ENCODE measurements at places on chromosomes 11 and 22.

GRCh38 chr11:584287-584686 lies 8.0 kb downstream of the PHRF1 start:
- no peak for DNase-seq

DNA sequence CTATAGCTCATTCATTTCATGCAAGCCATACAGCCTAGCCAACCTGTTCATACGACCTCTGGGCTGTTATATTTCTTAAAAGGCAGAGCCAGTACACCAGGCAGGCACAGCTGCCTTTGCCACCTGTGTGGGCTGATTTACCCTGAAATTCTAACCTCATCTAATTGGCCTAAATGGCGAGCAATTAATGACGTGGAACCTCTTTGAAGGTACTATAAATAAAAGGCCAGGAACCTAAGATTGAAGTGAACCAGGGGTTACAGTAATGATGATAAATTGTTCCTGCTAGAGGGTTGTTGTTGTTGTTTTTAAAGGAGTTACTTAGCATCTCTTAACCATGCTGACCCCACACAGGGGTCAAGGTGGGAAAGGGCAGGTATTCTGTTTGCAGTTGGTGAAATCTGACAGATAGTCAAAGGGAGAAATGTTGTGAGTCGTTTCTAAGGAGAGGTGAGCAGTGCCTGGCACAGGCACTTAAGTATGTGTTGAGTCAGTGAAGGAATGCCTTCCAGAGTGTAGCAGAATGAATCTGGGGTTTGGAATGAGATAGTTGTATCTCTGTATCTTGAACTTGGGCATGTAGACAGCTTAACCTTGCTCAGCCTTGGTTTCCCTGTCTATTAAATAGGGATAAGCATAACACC lies 213.5 kb upstream of the NAV2 start:
- DNase-seq, result no peak

DNA sequence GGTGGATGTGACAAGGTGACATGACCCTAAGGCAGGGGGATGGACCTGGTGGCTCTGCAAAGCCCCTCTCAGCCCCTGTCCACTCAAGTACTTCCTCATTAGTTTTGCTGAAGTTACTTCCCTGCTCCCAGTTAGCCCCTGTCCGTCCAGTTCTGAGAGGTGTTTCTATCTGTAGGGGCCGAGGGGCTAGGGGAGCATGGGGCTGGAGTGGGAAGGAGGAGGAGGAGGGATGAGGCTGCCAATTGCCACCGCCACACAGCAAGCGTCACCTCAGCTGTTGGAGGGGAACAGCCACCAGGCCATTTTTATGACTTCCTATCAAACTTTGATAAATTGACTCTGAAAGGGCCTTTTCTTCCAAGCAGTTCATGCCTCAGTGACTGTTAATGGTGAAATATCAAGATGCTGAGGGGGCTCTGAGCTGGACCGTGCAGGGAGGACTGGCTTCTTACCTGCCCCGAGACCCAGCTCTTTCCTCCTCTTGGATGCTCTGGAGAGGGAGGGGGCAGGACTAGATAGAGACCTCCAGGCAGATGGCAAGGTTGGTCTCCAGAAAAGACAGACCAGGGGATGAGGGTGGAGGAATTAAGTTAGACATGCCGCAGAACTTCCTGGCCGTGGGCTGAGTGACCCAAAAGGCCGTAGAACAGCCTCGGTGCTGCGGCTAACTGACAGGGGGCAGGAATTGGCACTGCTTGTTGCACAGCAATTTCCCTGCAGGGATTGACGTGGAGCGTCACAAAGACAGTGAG lies 137.0 kb downstream of the ST3GAL4 start:
- no peak for DNase-seq

- no peak for DNase-seq
These were observed 50.5 kb upstream of the CARS1 start for GRCh38 chr11:3107608-3108182.

DNA sequence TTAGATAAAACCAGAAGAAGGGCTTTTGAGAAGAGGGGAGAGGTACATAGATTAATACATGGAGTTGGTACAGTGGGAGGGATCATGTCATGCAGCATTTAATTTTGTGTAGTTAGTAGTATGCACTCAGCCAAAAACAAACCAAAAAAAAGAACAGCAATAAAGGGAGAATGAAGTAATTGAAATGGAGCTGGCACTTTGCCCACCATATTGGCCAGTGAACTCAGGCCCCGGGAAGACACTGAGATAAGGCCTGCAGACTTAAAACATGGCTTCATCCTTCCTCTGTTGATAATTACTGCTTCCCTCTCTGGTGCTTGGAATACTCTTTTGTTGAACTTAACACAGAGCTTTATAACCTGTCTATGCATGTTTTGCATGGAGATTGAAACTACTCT lies 3.1 kb downstream of the PANX1 start:
- no peak for DNase-seq

- no peak for DNase-seq
These were observed 11.6 kb downstream of the DEPDC7 start for GRCh38 chr11:33027233-33027632.

DNA sequence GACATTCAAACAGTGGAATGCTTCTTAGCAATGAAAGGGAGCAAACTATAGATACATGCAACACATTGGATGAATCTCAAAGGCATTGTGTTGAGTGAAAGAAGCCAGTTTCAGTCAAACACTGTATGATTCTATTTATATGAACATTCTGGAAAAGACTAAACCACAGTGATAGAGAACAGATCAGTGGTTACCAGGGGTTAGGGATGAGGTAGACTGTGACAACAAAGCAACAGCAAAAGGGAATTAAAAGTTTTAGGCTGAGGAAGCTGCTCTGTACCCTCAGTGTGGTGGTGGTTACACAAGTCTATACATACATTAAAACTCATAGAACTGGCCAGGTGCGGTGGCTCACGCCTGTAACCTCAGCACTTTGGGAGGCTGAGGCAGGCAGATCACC lies 23.0 kb downstream of the FDX1 start:
- no peak for DNase-seq

DNA sequence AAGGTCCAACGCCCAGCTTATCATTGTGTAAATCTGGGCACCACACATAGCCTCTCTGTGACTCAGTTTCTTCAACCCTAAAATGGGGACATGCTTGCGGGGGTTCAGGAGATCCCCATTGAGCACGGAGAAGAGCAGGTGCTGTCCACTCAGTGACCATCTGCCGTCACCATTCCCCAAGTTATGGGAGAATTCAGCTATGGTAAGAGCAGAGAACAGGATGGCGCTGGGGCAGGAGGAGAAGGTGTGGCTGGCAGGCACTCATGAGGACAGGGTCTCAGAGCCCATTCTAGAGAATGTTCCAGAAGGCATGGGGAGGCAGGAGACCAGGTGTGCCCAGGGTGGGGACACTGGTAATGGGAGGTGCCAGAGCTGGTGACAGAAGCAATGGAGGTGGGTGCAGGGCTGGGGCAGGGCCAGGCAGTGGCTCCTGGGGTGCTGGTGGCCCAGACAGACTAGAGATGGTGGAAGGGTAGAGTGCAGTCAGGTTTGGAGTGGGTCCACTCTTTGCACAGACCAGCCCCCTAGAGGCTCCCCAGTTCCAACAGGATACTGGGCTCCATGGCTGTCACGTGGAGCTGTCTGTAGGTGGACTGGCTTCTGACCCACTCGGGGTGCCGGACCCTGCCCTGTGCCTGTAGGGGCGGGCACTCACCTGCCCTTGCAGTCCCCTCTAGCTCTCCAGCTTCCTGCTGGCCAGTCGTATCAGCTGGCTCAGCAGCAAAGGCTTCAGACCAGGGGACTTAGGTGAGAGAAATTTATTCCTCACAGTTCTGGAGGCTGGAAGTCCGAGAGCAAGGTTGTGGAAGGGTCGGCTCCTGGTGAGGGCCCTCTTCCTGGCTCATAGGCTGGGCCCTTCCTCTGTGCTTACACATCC lies 84.7 kb downstream of the CDKN1C start:
- DNase-seq, result no peak

- no peak for DNase-seq
These were observed 384.0 kb downstream of the SHANK2 start for GRCh38 chr11:70868341-70868885.

DNA sequence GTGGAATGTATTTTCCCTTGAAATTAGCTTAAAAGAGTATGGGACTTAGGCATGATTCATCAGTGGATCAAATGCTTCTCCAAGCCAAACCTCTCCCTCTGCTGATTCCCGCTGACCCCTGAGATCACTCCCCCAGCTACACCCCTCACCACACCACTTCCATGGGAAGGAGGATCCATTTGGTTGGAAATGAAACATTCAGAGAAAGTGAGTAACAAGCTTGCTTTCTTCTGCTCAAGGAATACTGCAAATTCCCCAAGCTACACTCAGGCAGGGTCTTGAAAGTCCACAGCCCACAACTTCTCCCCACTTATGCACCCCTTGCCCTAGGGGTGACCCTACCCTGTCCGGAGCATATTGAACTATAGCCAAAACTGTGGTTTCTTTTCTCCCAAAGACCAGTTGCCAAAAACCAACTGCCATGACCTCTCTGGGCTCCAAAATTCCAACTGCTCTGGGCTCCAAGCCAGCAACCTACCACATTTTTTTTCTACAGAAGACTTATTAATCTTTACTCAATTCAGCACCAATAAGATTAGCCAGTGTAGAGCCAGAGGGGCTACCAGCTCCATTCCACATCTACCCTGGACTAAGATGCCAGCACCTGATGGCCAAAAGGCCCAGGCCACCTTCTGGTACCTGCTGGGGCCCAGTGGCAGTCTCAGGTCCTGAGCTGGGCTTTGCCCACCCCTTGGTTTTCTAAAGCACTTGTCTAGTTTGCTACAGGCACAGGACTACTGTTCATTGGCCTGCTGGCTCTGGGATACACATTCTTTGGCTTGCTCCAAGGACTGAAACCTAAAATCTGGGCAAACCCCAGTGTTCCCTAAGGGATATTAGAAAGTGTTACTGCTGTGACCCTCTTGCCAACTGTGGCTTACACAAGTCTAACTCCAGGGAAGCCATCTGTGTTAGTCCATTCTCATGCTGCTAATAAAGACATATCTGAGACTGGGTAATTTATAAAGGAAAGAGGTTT lies 101.1 kb downstream of the MICAL3 start:
- DNase-seq, result peak; percentile 35

GRCh38 chr11:102683277-102683676 lies 22.3 kb downstream of the MMP27 start:
- no peak for DNase-seq

DNA sequence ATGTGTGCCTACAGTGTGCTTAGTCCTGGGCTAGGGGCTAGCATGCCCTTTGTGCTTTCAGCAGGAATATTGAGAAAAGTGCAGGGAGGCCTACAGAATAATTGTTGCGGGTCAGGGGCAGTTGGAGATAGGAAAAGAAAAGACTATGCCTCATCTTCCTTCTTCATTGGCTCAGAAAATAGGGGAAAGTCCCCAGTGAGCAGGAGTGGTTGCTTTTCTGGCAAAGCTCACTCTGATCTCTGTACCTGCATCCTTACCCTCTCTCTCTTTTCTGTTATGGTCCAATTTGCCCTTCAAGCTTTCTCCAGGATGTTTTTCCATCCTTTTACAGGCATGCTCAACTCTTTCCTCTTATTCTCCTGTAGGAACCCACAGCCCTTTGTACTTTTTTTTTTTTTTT lies 29.5 kb upstream of the RRM1 start:
- DNase-seq, result no peak

- DNase-seq, result no peak
These were observed 333.7 kb upstream of the LUZP2 start for GRCh38 chr11:24163146-24163545.

GRCh38 chr11:5992150-5992549 lies 5.4 kb upstream of the OR52L1 start:
- no peak for DNase-seq

DNA sequence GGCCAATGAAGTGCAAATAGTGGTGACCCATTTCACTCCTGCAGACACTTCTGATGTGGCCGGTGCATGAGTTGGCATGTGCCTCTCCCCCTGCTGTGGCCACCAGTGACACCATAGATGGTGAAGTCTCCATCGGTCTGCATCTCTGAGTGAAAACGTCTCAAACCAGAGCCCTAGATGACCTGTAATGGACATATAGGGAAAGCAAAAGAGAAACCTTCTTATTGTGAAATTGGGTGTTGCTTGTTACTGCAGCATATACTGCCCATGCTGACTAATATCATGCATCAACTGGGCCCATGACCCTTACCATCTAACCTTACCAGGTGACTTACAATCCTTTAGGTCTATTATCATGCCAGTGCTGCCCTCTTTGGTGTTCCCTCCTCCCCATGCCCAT lies 11.7 kb upstream of the VPS37C start:
- no peak for DNase-seq

DNA sequence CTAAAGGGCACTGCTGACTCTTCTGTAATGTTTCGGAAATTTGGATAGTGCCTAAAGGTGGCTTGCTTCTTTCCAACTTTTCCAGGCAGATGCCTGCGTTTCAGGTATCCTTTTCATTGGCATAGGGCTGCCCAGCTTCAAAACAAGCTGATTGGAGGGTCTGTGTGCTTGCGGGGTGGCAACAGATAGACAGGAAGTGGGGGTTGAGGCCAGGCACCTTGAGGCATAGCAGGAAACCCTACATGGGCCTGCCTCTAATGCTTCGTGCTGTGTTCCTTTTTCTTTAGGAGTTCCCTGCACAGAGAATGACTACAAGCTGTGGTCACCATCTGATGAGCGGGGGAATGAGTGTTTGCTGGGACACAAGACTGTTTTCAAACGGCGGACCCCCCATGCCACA lies 92.2 kb upstream of the SORL1-AS1 start:
- no peak for DNase-seq

DNA sequence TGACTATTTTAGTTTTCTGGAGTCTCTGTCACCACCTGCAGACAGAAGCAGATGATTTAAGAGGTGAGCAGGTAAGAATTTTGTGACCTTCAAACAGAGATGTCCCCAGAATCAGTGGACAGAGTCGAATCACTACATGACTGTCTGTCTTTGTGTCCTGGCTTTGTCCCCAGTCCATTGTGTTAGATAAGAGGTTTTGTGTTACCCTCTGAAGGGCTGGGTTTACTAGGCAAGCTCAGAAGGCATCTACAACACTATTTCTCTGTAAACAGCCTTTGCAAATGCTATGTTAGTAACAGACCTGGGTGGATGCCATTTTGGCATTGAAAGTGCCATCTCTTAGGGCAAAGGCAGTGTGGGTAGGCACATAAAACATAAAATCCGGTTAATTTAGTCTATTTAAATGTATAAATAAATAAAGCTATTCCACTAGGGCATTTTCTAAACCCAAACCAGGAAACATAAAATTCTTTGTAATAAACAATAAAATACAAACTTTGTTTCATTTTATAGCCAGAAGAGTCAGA lies 40.3 kb upstream of the CADM1 start:
- no peak for DNase-seq

GRCh38 chr11:82450996-82451395 lies 282.7 kb downstream of the FAM181B start:
- no peak for DNase-seq
